Esophagus squamous epithelium (tissue), 5 donors: ENCODE measurements at places on chromosomes 12 and 14. TPM values are rescaled to one million over a fixed set of nuclear protein-coding genes. Genes with fewer than 3 reads are reported as not detected.

ACSS3 gene
- total RNA-seq: 0.72 TPM

KRT4 gene
- 3,147 TPM for total RNA-seq

EMP1 gene
- total RNA-seq: 8,541 TPM

EPYC gene
- total RNA-seq: not detected

ZDHHC22 gene
- not detected for total RNA-seq

SPSB2 gene
- 15.8 TPM for total RNA-seq

GLS2 gene
- 4.9 TPM for total RNA-seq

TMPO gene
- total RNA-seq: 70.4 TPM

DEPDC4 gene
- not detected for total RNA-seq

SMOC1 gene
- total RNA-seq: not detected

ASPG gene
- total RNA-seq: 12.2 TPM

KLHDC1 gene
- 6.5 TPM for total RNA-seq

KRT78 gene
- total RNA-seq: 194 TPM

TMEM179 gene
- total RNA-seq: not detected

RASAL1 gene
- total RNA-seq: 61.9 TPM

TTC6 gene
- 1.9 TPM for total RNA-seq

KRT85 gene
- not detected for total RNA-seq

C14orf132 gene
- 4.7 TPM for total RNA-seq

ANO4 gene
- total RNA-seq: not detected

TCL1B gene
- not detected for total RNA-seq

KRT6B gene
- 1,365 TPM for total RNA-seq

OTUB2 gene
- total RNA-seq: 10.3 TPM

CAPZA3 gene
- not detected for total RNA-seq

ZNF839 gene
- total RNA-seq: 4.7 TPM

CLEC6A gene
- not detected for total RNA-seq

SIX4 gene
- 0.76 TPM for total RNA-seq

REP15 gene
- 2.9 TPM for total RNA-seq

VASH1 gene
- 1.7 TPM for total RNA-seq

RBP5 gene
- total RNA-seq: not detected

PSMB11 gene
- total RNA-seq: not detected

P2RX2 gene
- not detected for total RNA-seq

UBE3B gene
- total RNA-seq: 48.7 TPM

TEAD4 gene
- 10.7 TPM for total RNA-seq

SLC25A3 gene
- 581 TPM for total RNA-seq

MYH6 gene
- total RNA-seq: not detected

ARMH4 gene
- total RNA-seq: 1.9 TPM

PLBD1 gene
- 71.8 TPM for total RNA-seq

CLEC14A gene
- total RNA-seq: 5.9 TPM

FOXN4 gene
- total RNA-seq: not detected
